ENCODE measurements at places on chromosomes 1 and 21. TPM values are rescaled to one million over a fixed set of nuclear protein-coding genes. Genes with fewer than 3 reads are reported as not detected.

S100A16 gene
- total RNA-seq = not detected

CD84 gene
- 17.6 TPM for total RNA-seq

PGLYRP3 gene
- total RNA-seq = not detected

CELSR2 gene
- total RNA-seq = 3.3 TPM

OXCT2 gene
- 3.4 TPM for total RNA-seq

DYNLT5 gene
- not detected for total RNA-seq

C1orf185 gene
- total RNA-seq = not detected

RNU5D-1 gene
- total RNA-seq = not detected

HCN3 gene
- total RNA-seq = 3.7 TPM

VANGL1 gene
- 2.8 TPM for total RNA-seq

CNN3 gene
- 3.1 TPM for total RNA-seq

ST6GALNAC3 gene
- total RNA-seq = 0.44 TPM

SPATA46 gene
- not detected for total RNA-seq

PLA2G2A gene
- total RNA-seq = not detected

FNBP1L gene
- 0.67 TPM for total RNA-seq

MPL gene
- not detected for total RNA-seq

TRNP1 gene
- total RNA-seq = 0.99 TPM

TCEA3 gene
- total RNA-seq = 1.1 TPM

USP16 gene
- total RNA-seq = 52.5 TPM

Data from activated CD8-positive, alpha-beta memory T cell treated with anti-CD3 and anti-CD28 coated beads for 36 hours (primary cell).